ENCODE measurements at places on chromosomes 12 and 14.
A peak's percentile ranks its signal among the peaks of the same experiment; 100 is the strongest.

- DNase-seq, result no peak
Observed at GRCh38 chr14:87935886-87936285, 57.1 kb downstream of the GALC start.

GRCh38 chr12:113056631-113057488 is at the start of gene DTX1:
Gene DTX1 (plus strand): TSS chr12:113056730. CDS start chr12:113058193, 1,463 bp downstream.
- no peak for DNase-seq

GRCh38 chr14:21191261-21191808 is 35.5 kb upstream of the OR5AU1 start:
- DNase-seq, result no peak

DNA sequence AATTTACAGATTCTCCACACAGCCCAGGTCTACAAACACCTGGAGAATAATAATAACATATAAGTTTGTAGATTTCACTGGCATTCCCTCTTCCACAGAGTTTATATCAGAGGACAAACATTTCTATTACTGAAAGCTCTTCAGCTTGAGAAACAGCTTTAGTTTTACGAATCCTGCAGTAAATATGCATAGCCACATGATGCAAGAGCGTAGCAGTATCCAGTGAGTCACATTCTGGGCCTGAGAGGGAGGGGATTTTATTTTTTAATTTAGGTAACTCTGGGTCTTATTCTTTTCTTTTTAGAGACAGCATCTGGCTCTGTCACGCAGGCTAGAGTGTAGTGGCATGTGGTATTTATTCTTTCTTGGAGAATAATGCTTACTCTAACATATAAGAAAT is 1002.8 kb downstream of the TRHDE start:
- no peak for DNase-seq

GRCh38 chr12:4734625-4735340 is 14.6 kb downstream of the GALNT8 start:
- DNase-seq, result no peak

DNA sequence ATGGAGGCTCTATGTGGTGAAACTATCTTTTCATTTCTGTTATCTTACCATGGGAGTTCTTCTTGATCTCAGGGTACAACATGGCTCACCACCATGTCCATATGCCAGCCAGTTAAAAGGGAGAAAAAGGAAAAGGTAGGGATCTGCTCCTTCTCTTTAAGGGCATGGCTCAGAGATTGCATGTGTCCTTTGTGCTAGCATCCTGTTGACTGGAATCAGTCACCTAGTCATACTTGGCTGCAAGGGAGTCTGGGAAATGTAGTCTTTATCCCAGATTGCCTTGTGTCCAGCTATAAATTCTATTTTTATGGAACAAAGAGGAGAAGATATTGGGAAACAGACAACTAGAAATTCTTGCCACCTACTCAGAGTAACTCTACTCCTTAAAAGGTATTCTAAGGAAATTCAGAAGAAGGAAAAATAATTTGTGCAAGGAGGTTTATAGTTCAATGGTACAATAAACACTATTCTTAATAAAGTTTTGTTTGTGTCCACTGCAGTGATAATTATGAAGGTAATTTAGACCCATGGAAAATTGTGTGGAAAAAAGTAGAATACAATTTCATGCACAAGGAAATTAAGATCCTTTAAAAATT is 86.4 kb upstream of the RPH3A start:
- no peak for DNase-seq

DNA sequence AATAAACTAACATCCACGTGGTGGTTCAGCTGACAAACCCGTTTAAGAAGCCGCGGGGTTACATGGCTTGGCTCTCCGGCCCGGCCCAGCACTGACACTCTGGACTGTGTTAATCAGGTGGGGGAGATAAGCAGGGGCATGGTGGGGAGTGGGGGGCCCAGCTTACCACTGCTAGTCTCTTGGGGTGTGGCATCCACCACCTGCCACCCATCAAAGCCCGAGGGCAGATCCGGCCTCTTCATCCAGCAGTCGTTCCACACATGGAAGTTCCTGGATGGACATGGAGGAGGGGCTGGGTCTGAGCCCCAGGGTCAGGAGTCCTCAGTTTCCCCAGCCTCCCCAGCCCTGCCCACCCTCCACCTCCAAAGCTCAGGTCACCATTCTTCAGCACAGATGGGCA is 4.9 kb downstream of the TGM1 start:
- no peak for DNase-seq

DNA sequence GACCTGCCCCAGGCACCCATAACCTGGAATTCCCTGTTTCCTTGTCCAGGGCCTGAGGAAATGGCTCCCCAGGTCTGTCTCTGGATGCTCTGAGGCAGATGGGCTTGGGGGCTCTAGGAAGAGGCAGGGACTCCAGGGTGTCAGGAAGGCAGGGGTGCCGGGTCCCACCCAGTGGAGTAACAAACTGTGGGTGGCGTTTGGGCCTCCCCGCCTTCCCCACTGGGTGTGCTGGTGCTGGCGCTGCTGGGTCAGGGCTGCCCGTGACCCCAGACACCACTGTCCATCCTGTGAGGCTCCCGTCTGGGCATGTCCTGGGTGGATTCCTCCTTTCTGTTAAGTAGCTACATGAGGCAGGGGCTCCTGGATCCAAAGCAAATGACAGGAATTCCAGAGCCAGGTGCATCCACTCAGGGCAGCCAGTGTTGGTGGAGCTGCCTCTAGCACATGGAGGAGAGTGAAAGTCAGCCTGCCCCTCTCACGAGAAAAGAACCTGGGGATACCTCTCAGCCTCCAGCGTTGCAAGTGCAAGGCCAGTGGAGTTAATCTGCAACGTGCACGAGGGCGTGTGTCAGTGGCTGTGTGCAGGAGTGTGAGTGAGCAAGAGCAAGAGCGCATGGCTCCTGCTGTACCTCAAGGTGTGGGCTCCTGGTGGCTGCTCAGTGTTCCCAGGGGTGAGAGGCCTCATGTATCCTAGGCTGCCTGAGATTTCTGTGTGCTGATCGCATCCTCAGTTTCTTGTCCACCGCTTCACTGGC is 403.1 kb downstream of the TMEM121 start:
- DNase-seq, result no peak

- no peak for DNase-seq
Observed at GRCh38 chr14:85622106-85622505, 92.2 kb downstream of the FLRT2 start.

GRCh38 chr12:15534322-15534721 is 212.0 kb downstream of the PTPRO start:
- no peak for DNase-seq

GRCh38 chr12:10717410-10717809 is 5.7 kb downstream of the YBX3 start:
- no peak for DNase-seq

DNA sequence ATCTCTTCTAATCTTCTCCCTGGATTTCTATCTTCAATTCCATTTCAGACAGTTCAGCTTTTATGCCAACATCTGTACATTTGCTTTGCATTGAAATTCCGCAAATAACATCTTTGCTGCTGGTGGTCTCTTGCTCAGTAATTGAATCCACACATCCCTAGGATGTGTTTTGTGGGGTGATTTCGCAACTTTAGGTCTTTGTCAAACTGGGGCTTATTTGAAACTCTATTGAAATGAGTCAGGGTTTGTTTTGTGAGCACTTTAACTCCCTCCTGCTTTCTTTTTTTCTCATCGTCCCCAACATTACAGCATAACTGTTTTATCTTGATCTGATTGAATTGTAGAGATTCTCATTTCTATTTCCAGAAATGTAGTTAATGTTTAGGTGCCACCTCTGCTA is 404.3 kb downstream of the NPAS3 start:
- no peak for DNase-seq

- no peak for DNase-seq
Observed at GRCh38 chr12:49903700-49904423, at the start of gene FAIM2. Gene FAIM2 (minus strand): TSS chr12:49903900. CDS start chr12:49903792, 108 bp downstream.

DNA sequence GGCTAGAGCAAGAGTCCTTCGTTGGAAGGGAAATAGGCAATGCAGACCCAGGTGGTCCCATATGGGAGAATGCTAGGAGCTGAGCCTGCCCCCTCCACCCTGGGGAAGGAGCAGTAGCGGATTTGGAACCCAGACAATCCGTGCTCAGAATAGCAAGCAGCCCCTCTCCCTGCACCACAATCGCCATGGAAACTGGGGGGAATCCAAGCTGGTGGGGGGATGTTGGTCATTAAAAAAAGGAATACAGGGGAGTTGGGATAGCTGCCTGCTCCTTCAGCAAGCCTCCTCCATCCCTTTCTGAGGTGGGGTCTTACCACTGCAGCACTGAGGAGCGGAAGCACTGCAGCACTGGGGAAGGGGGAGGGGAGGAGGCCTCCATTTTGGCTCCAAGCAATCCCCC is 2.9 kb downstream of the RND1 start:
- DNase-seq, result no peak

DNA sequence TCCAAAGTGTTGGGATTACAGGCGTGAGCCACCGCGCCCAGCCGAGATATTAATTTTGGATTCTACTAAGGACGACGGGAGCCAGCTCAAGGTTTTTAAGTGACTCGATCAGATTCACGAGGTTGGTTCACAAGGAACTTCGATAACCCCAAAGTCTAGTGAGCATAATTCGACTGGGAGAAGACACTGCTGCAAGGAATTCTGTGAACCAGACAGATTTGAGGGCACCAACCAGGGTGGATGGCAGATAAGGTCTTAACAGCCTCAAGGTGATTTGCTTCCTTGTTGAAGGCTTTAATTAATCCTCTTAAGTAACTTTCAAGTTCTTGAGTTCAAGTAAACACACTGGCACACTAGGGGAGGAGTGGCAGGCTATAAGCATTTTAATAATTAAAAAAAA is 1.1 kb upstream of the KLHDC2 start:
- no peak for DNase-seq

- DNase-seq, result no peak
Observed at GRCh38 chr14:96281486-96281885, 25.5 kb downstream of the BDKRB1 start.

DNA sequence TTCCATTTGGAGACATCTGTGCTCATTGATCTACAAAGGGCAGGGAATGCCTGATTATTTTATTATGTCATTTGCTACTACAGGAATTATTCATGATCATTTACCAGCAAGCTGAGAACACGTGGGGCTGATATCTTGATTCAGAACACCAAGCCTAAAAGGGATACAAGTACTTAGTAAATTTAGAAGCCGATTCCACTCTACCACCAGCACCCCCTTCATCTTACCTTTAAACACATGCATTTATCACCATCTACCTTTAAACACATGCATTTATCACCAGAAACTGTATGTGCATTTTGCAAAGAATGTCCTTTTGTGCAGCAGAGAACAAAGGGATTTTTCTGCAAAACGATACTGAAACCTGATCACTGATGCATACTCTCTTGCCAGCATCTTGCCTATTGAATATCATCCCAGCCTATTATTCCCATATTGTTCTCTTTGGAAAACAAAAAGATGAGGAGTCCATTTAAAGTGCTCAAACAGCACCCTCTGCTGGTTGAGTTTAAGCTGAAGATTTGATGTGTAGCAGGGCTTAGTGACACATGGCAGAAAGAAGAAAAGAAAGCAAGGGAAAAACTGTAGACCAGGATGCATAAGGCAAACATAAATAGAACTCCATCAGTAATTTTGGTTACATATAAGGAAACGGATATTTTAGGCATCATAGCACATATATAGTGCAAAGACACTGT is 132.6 kb upstream of the PLEKHG7 start:
- DNase-seq, result peak; percentile 70

DNA sequence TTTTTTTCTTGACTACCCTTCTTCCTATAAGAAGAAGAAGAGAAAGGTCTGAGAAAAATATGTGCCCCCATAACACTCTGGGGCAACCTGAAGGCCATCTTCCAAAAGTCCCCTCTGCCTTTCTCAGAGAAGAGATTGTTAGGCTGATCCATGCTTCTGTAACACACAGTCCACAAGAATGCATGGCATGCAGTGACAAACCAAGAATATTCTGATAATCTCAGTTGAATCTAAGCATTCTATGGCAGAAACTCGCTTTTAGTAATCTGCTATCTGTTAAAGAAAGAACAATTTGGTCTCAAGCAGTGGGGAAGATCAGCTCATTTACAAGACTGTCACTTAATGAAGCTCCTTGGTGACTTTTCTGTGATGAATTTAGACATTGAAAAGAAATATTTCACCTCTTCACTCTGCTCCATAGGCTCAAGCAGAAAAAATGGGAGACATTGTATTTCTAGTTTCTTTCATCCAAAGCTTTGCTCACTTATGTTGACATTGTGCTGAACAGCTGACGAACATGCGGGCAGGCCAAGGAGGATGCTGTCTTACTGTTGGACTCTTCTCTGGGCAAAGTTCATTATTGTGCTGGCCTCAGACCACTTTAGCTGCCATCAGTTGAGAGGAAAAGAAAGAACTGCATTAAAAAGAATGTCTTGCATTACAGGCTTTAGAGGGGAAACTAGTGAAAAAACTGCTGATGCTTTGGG is 957.1 kb downstream of the DIO2 start:
- no peak for DNase-seq

GRCh38 chr12:109255377-109255776 is 53.7 kb downstream of the FOXN4 start:
- DNase-seq, result no peak

GRCh38 chr12:111413442-111414086 is 7.8 kb downstream of the SH2B3 start:
- no peak for DNase-seq

- no peak for DNase-seq
Observed at GRCh38 chr14:91896419-91896818, 29.1 kb upstream of the TC2N start.

GRCh38 chr12:71469258-71469750 is 29.7 kb downstream of the LGR5 start:
- no peak for DNase-seq

DNA sequence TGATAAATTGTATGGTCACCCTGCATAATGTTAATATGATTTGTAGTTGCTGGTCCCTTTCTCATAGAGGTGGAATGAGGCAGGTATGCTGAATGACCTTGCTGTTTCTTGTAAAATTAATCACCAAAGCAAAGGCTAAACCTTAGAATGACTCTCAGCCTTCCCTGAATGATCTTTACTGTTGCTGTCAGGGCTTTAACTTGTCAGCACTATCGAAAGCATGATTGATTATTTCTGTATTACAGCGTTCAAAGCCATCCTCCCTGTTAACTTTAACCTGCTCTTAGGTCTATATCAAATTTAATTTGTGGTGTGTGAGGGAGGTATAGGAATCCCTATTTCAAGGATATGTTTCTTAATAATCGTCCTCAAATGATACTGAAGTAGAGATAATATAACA is 23.1 kb downstream of the RASSF8 start:
- DNase-seq, result no peak

- peak; percentile 98 for DNase-seq
Observed at GRCh38 chr12:113305281-113305856, 29.5 kb downstream of the SLC8B1 start.

DNA sequence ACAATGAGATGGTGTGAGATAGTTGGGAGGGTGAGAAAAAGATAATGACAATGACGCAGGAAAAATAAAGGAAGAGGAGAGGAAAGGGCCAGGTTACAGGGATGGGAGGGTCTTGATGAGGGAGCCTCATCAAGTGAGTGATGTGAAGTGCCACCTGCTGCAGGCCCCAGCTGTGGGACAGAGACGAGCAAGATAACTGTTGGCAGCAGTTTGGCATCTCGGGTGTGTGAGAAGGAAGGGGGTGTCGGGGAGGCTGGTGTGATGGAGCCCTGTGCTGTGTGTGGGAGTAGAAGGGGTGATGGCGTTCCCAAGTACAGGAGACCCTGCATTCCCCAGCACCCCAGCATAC is 11.4 kb upstream of the TAC3 start:
- DNase-seq, result no peak

- no peak for DNase-seq
Observed at GRCh38 chr14:103099733-103100280, 5.3 kb downstream of the EXOC3L4 start.

- DNase-seq, result no peak
Observed at GRCh38 chr12:92297932-92298696, 152.5 kb upstream of the BTG1 start.
